ENCODE measurements at places on chromosomes 7 and 10. TPM values are rescaled to one million over a fixed set of nuclear protein-coding genes. Genes with fewer than 3 reads are reported as not detected.
A peak's percentile ranks its signal among the peaks of the same experiment; 100 is the strongest.

DNA sequence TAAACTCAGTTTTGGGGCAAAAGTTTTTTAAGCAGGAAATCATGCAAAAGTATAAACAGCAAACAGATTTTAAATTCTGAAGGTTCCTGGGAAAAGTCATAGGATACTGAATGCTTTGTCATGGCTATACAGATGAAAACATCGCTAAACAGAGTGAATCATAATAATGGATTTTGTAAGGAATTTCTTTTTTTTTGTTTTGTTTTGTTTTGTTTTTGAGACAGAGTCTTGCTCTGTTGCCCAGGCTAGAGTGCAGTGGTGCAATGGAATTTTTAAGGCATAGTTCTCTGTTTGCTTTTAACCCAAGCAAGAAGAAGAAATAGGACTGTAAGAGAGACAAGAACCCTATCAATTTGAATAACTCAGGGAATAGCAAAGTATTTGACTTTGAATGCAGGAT, 285.3 kb downstream of the NRG3 start:
- no peak for DNase-seq
- no peak overlapping the region for H3K27ac ChIP-seq
- H3K36me3 ChIP-seq = no peaks in the 10 kb centered on the region
- no peaks in the 10 kb centered on the region for H3K4me1 ChIP-seq
- H3K27me3 ChIP-seq = no peaks in the 10 kb centered on the region
- no peak overlapping the region for H3K4me3 ChIP-seq

Gene MMD2
- total RNA-seq = not detected

Gene ZNF775
- 3.2 TPM for total RNA-seq

GRCh38 chr10:5500910-5501309, 1.5 kb upstream of the CALML5 start:
- no peak overlapping the region for H3K4me3 ChIP-seq
- H3K27ac ChIP-seq = no peak overlapping the region
- no peaks in the 10 kb centered on the region for H3K27me3 ChIP-seq
- H3K36me3 ChIP-seq = no peaks in the 10 kb centered on the region

DNA sequence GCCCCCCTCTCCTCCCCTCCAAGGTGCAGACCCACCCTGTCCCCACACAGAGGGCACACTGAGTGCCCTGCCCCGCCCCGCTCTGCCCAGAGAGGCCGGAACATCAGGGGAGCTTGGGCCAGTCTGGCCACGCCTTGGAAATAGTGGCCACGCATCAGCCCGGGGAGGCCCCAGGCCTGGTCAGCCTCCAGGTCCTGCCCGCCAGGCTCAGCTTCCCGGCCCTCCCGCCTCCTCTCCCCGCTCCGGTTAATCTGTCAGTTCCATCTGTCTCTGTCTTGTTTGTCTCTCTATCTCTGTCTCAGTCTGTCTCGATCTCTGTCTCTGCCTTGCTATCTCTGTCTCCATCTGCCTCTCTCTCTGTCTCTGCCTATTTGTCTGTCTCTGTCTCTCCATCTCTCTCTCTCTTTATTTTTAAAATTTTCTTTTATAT, 28.9 kb upstream of the TNRC18 start:
- no peaks in the 10 kb centered on the region for H3K36me3 ChIP-seq
- H3K27ac ChIP-seq = no peak overlapping the region
- no peaks in the 10 kb centered on the region for H3K4me1 ChIP-seq
- DNase-seq = no peak
- H3K4me3 ChIP-seq = no peak overlapping the region

DNA sequence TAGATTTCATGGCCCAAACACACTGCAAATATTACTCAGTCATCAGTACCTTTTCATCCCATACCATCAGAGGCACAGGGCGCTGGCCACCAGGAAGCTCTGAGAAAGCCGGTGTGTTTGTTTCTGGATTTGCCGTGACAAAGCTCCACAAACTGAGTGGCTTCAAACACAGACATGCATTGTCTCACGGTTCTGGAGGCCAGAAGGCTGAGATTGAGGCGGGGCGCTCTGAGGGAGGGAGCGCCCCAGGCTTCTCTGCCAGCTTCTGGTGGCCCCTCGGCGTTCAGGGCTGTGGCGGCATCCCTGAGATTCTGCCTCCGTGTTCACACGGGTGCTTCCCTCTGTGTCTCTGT, 3.7 kb upstream of the TTYH3 start:
- no peaks in the 10 kb centered on the region for H3K27me3 ChIP-seq
- H3K27ac ChIP-seq = no peak overlapping the region
- no peak overlapping the region for H3K4me3 ChIP-seq
- H3K36me3 ChIP-seq = no peaks in the 10 kb centered on the region

- H3K4me3 ChIP-seq = no peak overlapping the region
- H3K36me3 ChIP-seq = no peaks in the 10 kb centered on the region
- H3K27me3 ChIP-seq = no peaks in the 10 kb centered on the region
- no peaks in the 10 kb centered on the region for H3K4me1 ChIP-seq
Observed at GRCh38 chr10:62852961-62853702, 37.0 kb upstream of the EGR2 start.

Gene ERVW-1
- total RNA-seq = not detected

GRCh38 chr7:70668606-70669358, 463.2 kb upstream of the GALNT17 start:
- H3K4me1 ChIP-seq = peaks cover 18% of the 10 kb centered on the region
- no peak for DNase-seq
- H3K4me3 ChIP-seq = no peak overlapping the region
- H3K36me3 ChIP-seq = no peaks in the 10 kb centered on the region

Gene PRPS1L1
- total RNA-seq = not detected

Gene TACC2
- not detected for total RNA-seq

Gene TEX36
- total RNA-seq = not detected

GRCh38 chr10:128958834-128959690, 508.0 kb upstream of the MGMT start:
- no peaks in the 10 kb centered on the region for H3K27me3 ChIP-seq
- no peak overlapping the region for H3K4me3 ChIP-seq
- no peaks in the 10 kb centered on the region for H3K4me1 ChIP-seq
- no peaks in the 10 kb centered on the region for H3K36me3 ChIP-seq

Gene C10orf62
- total RNA-seq = not detected

GRCh38 chr10:11150231-11150731, 132.6 kb downstream of the CELF2 start:
- H3K4me3 ChIP-seq = peak overlapping the region; percentile 49
- DNase-seq = no peak
- H3K27ac ChIP-seq = peak overlapping the region; percentile 94
- no peaks in the 10 kb centered on the region for H3K27me3 ChIP-seq
- peaks cover 78% of the 10 kb centered on the region for H3K4me1 ChIP-seq

GRCh38 chr10:48478980-48479811, 125.7 kb downstream of the ARHGAP22 start:
- H3K4me3 ChIP-seq = no peak overlapping the region
- no peaks in the 10 kb centered on the region for H3K27me3 ChIP-seq
- no peak for DNase-seq

DNA sequence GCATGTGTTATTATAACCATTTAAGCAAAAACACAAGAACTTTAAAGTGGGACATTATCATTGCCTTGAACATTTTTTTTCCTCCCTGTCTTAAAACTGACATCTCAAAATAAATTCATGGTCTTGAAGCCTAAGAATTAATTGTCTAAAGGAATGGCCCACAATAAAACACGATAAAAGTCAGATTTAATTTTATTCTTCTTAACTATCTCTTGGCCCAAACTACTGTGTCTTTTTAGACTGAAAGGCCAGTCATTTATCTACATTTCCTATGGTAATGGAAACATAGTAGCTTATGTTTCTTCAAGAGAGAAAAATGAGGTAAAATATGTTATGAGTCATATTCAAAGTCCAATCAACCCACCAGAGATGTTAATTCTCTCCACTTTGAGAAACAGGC, 24.4 kb upstream of the ETV1 start:
- H3K27me3 ChIP-seq = no peaks in the 10 kb centered on the region
- no peaks in the 10 kb centered on the region for H3K4me1 ChIP-seq
- H3K27ac ChIP-seq = no peak overlapping the region
- no peak overlapping the region for H3K4me3 ChIP-seq

Gene SYT15
- 1.8 TPM for total RNA-seq

DNA sequence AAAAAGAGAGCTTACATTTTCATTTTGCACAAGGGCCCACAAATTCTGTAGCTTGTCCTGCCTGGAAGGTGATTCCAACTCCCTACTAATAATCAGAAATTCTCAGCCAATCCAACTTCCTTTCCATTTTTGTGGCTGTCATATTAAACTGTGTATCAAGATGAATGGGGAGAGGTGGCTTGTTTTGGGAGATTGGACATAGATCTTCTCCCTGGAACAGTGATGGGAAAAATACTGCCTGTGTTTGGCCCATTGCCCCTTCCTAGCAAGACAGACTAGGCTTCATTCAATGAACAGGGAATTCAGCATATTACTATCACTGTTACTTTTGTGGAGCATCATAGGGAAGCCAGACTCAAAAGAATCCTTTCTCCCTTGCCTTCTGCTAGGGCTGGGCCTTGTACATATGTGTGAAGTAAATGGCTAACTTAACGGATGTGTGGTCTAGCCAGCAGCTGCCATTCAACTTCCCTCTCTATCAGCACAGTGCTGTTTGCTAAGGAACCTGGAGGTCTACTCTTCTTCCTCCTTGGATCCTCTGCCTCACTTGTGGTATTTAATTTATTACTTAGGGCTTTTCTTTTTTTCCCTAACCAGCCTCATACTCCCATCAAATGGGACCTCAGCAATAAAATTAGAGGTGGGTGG, 326.0 kb downstream of the BICC1 start:
- H3K36me3 ChIP-seq = no peaks in the 10 kb centered on the region
- no peaks in the 10 kb centered on the region for H3K4me1 ChIP-seq
- H3K4me3 ChIP-seq = no peak overlapping the region
- H3K27ac ChIP-seq = no peak overlapping the region
- DNase-seq = no peak

DNA sequence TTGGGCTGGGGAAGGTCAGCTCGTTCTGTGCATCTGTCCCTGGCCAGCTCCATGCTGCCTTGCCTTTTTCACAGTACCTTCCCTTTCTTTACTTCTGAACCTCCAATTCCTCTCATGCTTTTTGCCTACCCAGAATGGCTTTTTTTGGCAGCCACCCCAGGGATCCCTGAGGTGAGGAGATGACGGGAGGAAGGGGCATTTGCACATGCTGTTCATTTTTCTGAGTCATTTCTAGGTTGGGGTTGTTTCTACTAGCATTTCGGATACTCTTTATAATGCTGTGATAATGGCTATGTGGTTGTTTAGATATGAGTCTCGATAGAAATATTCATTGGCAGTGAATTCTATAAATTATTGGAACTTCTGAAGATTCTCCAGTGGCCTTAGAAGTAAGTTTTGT, 415.1 kb upstream of the FZD8 start:
- H3K27ac ChIP-seq = no peak overlapping the region
- H3K4me3 ChIP-seq = no peak overlapping the region
- H3K27me3 ChIP-seq = no peaks in the 10 kb centered on the region
- H3K36me3 ChIP-seq = no peaks in the 10 kb centered on the region

- DNase-seq = no peak
- H3K36me3 ChIP-seq = no peaks in the 10 kb centered on the region
- no peak overlapping the region for H3K27ac ChIP-seq
Observed at GRCh38 chr7:144587701-144588100, 184.2 kb upstream of the NOBOX start.

Gene GPR15LG
- not detected for total RNA-seq

GRCh38 chr7:64990216-64990615, 620 bp downstream of the ZNF117 start:
- H3K36me3 ChIP-seq = no peaks in the 10 kb centered on the region
- H3K4me1 ChIP-seq = no peaks in the 10 kb centered on the region
- no peak overlapping the region for H3K27ac ChIP-seq

DNA sequence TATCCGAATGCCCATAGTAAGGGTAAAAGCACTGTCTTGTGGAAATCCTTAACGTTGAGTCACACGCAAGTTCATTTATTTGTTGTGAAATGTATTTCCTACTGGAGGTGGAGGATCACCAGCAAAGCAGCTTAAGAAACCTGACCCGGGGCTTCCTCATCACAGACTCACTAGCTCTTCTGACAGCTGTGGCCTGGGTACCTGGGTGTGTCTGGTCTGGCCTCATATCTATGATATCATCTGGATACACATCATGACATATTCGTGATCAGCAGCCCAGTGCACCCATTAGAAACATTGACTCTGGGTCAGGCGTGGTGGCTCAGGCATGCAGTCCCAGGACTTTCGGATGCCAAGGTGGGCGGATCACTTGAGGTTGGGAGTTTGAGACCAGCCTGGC, 8.8 kb downstream of the DRGX start:
- DNase-seq = no peak
- no peaks in the 10 kb centered on the region for H3K36me3 ChIP-seq
- no peaks in the 10 kb centered on the region for H3K4me1 ChIP-seq
- H3K27me3 ChIP-seq = no peaks in the 10 kb centered on the region
- no peak overlapping the region for H3K4me3 ChIP-seq

Gene DYDC2
- total RNA-seq = not detected

Gene EN2
- total RNA-seq = not detected

- H3K36me3 ChIP-seq = peaks cover 59% of the 10 kb centered on the region
- no peak overlapping the region for H3K4me3 ChIP-seq
- DNase-seq = no peak
- no peaks in the 10 kb centered on the region for H3K4me1 ChIP-seq
- no peak overlapping the region for H3K27ac ChIP-seq
Observed at GRCh38 chr7:130131964-130132875, 61.9 kb downstream of the KLHDC10 start.

GRCh38 chr10:65943451-65943850, 982.4 kb upstream of the LRRTM3 start:
- H3K27me3 ChIP-seq = no peaks in the 10 kb centered on the region
- DNase-seq = no peak
- no peak overlapping the region for H3K4me3 ChIP-seq
- no peaks in the 10 kb centered on the region for H3K36me3 ChIP-seq
- H3K4me1 ChIP-seq = no peaks in the 10 kb centered on the region

Gene ATP5MK
- 120 TPM for total RNA-seq

DNA sequence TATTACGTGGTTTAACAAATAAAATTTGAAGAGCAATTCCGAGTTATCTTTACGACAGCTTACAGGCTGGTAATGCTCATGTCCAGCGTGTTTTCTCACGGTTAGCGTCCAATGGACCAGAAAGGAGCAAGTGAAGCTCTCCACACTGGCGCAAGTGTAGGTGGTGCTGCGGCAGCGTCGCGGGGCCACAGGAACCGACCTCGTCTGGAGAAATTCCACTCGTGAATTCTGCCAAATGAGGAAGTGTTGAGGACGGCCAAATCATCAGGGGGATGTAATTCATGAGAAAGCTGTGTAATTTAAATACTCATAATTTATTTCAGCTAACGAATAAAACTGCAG, 350 bp upstream of the ZNF37A start:
- peak overlapping the region; percentile 84 for H3K27ac ChIP-seq
- no peaks in the 10 kb centered on the region for H3K27me3 ChIP-seq
- no peak for DNase-seq
- H3K4me3 ChIP-seq = peak overlapping the region; percentile 99
- no peaks in the 10 kb centered on the region for H3K36me3 ChIP-seq
- peaks cover 12% of the 10 kb centered on the region for H3K4me1 ChIP-seq

GRCh38 chr7:80182630-80183276, 48.1 kb downstream of the GNAI1 start:
- H3K4me1 ChIP-seq = peaks cover 5% of the 10 kb centered on the region
- H3K27me3 ChIP-seq = no peaks in the 10 kb centered on the region
- H3K27ac ChIP-seq = no peak overlapping the region
- no peak overlapping the region for H3K4me3 ChIP-seq
